ENCODE measurements at places on chromosomes 2 and 18. TPM values are rescaled to one million over a fixed set of nuclear protein-coding genes. Genes with fewer than 3 reads are reported as not detected.

The ZNF532 gene
- 0.76 TPM for polyA plus RNA-seq

GRCh38 chr2:98647636-98648035 lies 39.2 kb downstream of the UNC50 start:
- no peak overlapping the region for H3K27ac ChIP-seq
- H3K27me3 ChIP-seq, result no peaks in the 10 kb centered on the region
- DNase-seq, result no peak
- no peaks in the 10 kb centered on the region for H3K4me1 ChIP-seq
- H3K4me3 ChIP-seq, result no peak overlapping the region
- H3K36me3 ChIP-seq, result peaks cover 33% of the 10 kb centered on the region

The ST8SIA5 gene
- polyA plus RNA-seq, result not detected

The C1D gene
- 14.9 TPM for polyA plus RNA-seq

Measured in CD14-positive monocyte (primary cell).